Esophagus squamous epithelium (tissue), 5 donors: ENCODE measurements at places on chromosomes 1 and 21.

DNA sequence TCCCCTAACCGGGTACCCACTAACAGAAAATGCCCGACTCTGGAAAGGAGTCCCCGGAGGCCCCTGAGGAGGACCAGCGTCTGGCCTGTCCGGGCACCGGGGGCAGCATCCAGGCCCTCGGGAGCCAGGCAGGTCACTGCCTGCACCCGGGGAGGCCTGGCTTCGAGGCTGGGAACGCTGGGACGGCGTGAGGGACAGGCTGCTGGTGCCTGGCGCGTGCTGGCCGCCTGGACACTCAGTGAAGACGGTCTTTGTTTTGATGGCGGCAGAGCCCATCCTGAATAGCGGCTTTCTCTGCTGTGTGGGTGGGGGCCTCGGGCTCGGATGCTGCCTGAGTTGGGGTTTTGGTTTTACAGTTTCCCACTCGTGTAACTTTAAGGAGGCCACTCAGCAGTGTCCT, 37.6 kb downstream of the PRKCZ start:
- no peak for DNase-seq

DNA sequence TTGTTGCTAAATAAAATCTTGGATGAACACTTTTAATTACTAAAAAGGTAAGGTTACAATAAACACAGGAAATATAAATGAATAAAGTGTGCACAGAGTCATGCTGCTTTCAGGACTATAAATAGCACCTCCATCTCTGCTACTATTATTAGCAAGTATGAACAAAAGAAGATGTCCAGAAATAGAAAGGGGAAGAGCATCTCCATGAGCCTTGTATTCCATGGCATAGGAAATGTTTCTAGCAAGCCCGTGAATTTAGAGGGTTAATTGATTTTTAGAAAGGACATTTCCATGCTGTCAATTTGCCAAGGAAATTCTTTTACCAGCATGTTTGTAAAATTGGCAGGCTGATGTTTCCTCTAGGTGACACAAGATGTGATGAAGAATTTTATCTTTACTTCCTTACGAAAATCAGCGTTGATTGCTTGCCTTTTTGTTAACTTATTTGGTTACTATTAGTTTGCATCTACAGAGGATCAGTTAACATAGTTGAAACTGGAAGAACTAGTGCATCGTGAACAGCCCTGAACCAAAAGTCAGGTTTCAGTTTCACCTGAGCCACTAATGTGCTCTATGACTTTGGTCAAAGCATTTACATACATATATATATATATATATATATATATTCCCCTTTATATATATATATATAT, 45.3 kb downstream of the NR5A2 start:
- no peak for DNase-seq

GRCh38 chr1:26419494-26419893, 8.9 kb downstream of the LIN28A start:
- DNase-seq, result no peak

DNA sequence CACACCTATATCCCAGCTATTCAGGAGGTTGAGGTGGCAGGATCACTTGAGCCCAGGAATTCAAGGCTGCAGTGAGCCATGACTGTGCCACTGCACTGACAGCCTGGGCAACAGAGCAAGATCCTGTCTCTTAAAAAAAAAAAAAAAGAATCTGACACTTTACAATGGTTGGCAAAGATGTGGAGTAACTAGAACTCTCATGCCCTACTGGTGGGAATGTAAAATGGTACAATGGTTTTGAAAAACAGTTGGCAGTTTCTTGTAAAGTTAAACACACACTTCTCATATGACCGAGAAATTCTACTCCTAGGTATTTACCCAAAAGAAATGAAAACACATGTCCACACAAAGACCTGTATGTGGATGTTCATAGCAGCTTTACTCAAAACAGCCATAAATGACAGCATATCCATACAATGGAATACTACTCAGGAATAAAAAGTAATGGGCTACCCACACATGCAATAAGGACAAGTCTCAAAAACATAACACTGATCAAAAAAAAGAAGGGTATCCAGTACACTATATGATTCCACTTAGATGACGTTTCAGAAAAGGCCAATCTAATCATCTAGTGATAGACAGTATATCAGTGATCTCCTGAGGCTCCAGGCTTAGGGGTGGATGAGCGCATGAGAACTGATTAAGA, 58.1 kb downstream of the HLCS start:
- no peak for DNase-seq

DNA sequence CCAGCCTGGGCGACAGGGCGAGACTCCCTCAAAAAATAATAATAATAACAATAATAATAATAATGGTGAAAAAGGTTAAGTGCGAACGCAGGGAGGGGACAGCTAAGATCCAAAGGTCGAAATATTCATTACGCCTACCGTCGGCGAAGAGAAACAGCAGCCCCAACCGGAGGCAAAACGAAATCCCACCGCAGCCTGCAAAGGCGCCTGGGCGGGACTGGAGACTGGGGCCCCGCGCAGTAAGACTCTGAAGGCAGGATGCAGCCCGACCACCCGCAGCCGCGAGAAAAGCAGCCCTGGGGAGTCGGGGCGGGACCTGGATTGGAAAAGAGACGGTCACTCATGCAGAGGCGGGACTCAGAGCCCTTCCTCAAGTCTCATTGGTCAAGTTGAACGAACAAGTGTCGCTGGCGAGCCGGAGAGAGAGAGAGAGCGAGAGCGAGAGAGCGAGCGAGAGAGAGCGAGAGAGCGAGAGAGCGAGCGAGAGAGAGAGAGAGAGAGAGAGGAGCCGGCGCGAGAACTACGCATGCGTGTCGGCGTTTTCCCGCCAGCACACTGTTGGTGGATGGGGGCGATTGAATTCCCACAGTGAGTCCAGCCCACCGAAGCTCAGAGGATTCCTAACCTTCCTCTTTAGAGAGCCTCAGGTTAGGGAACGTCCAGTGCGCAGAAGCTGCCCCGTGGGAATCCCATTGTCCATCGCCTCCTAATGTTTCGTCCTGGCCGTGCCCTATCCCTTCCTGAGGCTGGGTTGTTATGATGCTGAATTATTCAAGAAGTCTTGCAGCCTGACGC, 10.7 kb downstream of the ENTREP3 start:
- DNase-seq, result peak; percentile 92

GRCh38 chr1:203325418-203326091, 20.2 kb downstream of the BTG2 start:
- DNase-seq, result no peak

GRCh38 chr1:77388661-77389060, 106.8 kb downstream of the AK5 start:
- no peak for DNase-seq

- no peak for DNase-seq
These were observed 51.4 kb downstream of the GRIK1 start for GRCh38 chr21:29888437-29888836.

DNA sequence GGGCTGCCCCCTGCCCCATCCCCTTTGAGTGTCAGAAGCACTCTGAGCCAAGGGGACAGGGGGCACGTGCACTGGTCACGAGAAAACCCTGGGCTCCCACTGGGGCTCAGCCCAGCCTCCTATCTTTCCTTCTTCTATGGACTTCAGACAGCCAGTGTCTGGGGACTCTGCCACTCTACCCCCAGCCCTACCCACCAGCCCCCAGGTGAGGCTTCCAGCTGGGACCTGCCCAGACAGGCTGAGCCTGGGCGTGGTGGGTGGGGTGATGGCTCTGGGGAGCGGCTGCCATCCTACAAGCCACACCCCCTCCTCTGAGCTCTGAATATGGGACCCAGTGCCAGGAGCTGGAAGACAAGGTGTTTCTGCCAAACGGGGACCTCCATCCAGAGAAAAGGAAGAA, 8.0 kb upstream of the SFN start:
- no peak for DNase-seq
